ENCODE measurements at places on chromosomes 4 and X.

DNA sequence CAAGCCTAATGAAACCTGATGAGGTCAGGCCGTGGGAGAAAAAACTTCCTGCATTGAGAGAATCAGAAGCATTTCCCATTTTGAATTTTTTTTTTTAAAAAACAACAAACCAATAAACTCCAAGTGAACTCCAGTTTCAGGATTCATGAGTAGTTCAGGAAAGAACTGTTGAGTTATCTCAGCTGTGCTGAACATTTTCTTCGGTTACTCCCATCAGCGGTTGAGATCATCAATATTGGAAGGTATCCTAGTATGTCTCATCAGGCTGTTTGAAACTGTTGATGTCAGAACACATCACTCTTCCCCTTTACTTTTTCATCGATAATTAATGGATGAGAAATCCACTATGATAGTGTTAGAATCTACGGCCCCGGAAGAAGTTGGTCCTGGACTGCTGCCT lies 82.4 kb upstream of the ADGRG2 start:
- no peak for DNase-seq

DNA sequence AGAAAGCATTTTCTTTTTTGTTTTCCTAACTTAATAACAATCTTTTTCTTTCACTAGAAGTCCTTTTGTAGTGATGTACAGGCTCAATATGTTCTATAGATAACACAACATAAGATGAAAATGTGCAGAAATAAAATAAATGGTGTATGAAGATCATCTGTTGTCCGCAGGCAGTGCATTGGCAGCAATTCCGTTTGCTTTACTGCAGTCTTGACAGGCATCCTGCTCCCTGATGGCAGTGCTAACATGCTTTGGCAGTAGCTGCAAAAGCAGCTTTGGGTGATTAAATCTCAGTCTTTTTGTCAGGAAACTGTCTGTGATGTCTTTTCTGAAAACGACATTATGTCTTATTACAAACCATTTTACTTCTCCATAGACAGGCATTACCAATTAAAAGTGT lies 131.4 kb downstream of the TRAM1L1 start:
- DNase-seq, result no peak

DNA sequence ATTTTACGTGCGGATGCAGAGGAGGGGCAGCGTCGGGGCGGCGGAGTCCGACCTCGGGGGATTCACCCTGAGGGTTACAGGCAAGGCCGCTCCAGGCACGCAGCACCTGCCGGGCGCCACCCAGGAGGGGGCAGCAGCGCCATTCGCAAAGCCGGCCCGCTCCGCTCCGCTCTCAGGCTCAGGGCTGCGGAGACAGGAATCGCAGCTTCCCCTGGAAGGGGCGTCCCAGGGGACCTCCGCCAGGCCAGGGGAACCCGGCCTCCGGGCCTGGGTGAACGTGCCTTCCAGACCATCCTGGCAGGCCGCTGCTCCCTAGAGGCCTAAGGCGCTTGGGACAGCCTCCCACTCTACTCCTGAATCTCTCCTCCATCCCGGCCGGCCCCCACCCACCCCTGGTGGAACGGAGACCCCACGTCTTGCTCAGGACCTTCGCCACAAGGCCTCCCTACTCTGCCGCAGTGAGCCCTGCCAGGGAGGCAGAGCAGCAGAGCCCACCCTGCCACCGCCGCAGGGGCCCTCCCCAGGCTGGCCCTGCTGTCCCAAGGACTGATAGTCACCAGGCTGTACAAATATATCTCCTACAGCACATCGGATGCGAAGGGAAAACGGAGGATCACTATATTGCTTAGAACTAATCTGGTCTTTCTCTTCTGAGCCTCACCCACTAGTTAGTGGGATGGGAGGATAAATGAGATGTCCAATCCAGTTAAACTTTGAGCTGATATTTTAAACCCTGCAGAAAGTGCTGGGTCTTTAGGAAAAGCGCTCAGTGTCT lies 115.0 kb downstream of the SMIM20 start:
- peak; percentile 55 for DNase-seq

DNA sequence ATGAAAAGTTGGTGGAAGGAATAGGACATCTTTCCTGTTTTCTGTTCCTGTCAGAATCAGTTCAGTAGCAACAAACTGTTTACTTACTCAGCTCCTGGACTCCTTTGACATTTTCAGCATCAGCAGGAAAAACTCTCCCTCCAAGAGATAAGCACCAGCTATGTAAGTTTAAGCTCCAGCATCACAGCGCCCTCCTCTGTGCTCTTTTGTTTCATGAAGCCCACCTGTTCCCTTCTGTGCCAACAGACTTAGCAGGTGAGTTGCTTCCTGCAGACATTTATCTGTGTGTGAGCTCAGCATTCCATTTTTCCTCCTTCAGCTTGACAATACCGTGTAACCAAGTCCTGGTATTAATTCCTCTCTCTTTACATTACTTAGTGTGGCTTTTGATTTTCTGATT lies 644.1 kb upstream of the AGA start:
- no peak for DNase-seq

GRCh38 chr4:24470666-24471485 lies 113.5 kb downstream of the DHX15 start:
- DNase-seq, result peak; percentile 30

GRCh38 chr4:89829470-89830138 lies 7.4 kb downstream of the SNCA start:
- peak; percentile 57 for DNase-seq

DNA sequence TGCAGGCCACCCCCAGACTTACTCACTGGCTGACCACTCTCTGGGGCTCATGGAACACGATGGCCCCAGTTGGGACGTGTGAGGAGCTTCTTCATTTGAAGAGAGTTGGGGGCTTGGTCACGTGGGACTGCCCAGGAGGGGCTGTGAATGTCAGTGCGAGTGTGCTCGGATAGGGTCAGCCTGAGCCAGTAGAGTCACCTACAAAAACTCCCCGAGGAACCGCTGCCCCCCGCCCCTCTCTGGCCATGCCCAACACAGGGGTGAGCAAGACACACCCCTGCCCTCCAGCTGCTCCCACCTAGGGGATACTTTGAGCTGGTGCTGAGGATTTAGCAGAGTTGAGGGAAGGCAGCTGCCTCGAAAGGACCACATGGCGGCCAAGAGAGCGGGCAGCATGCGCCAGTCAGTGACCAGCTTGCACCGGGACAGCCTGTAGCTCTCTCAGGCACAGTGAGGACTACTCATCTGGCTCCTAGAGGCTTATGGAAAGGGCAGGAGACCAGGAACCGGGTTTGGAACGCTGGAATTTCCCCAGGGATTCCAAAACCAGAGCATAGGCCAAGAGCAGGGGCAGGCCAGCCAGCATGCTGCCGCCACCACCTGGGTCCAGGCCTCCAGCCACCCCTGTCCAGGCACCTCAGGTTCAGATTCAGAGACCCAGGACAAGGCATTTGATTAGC lies 8.4 kb downstream of the PNMA6E start:
- DNase-seq, result no peak

DNA sequence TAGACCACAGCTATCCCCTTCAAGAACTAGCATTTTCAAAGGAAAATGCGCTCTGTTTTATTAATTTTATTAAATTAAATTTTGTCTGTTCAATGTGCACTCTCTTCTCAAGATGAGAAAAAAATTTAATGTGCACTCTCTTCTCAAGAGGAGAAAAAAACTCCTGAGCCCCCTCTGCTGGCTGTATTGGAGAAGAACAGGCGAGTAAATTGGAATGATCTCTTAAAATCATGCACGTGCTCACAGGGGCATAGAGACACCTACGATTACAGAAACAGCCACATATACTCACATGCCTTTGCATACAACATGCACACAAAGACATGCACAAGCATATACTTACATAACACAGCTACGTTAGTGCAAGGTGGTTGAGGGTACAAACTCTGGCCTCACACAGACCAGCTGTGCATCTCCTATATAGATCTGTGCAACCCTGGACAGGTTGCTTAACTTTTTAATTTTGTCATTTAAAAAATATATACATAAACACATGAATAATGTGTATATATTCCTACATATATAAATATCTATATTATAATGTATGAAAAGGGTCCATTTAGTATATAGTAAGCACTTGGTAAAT lies 176.2 kb upstream of the CXorf66 start:
- DNase-seq, result peak; percentile 14

- no peak for DNase-seq
Measured at GRCh38 chr4:20462426-20463175, 210.9 kb downstream of the SLIT2 start.

DNA sequence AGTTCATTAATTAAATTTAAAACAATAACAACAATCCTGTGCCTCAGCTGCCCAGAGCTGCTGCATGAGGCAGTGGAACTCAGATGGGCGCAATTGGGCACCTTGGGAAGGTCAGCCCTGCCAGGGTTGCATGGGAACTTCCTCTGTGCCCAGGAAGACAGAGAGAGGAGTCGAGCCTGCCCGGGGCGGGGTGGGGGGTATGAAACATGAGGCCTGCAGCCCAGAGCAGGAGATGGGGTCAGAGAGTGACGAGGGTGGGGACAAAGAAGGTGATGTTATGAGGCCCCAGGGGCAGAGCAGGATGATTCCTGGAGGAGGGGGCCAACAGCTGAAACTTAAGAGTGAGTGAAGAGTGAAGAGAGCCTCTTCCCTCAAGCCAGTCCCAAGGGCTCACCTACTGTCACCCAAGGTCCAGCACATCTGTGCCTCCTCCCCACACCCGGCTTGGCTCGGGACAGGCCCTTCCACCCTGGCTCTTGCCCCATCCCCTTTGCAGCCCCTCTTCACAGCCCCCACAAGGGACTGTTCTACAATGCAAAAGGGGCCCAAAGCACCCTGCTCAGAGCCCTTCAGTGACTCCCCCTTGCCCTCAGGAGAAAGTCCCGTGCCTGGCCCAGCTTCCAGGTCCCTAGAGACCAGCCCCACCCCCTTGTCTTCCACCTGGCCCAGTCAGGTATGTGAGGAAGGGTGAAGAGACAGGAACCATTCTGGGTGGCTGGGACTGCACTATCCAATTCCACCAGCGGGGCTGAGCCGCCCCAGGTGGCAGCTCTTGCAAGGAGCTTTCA lies 31.4 kb downstream of the HMX1 start:
- DNase-seq, result no peak

- peak; percentile 88 for DNase-seq
Measured at GRCh38 chr4:102344954-102345794, at the start of gene SLC39A8. TSS of gene SLC39A8 (minus strand) at chr4:102345482. CDS start at chr4:102344662, 820 bp downstream.

GRCh38 chr4:152719801-152720556 lies 40.2 kb upstream of the TMEM154 start:
- no peak for DNase-seq

DNA sequence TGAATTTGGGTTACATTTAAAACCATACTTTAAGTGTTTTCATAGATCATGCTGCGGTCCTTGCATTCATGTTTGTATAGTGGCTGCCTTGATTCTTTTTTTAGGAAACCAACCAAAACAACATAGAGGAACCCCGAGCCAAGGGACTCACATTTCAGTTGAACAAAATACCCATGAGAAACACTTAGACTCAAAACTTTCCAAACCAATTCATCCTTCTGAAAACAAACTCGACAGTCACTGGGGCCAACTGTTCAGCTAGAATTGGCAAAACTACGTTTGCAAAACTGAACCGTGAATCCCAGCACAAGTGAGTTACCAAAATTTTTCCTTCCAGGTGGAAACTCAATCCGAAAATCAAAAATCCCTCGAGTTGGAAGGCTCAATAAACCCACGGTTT lies 1.4 kb downstream of the ADGRA3 start:
- no peak for DNase-seq

GRCh38 chr4:7427361-7427760 lies 7.4 kb downstream of the PSAPL1 start:
- DNase-seq, result no peak

GRCh38 chr4:110597582-110597981 lies 25.3 kb downstream of the PITX2 start:
- DNase-seq, result no peak

Measured in CD4-positive, alpha-beta T cell treated with Interleukin-17A for 1 hour (primary cell).